Naive thymus-derived CD4-positive, alpha-beta T cell (primary cell): ENCODE measurements at places on chromosomes 4 and X. TPM values are rescaled to one million over a fixed set of nuclear protein-coding genes. Genes with fewer than 3 reads are reported as not detected.

F11 gene
- total RNA-seq, result not detected in 2 replicates

DNA sequence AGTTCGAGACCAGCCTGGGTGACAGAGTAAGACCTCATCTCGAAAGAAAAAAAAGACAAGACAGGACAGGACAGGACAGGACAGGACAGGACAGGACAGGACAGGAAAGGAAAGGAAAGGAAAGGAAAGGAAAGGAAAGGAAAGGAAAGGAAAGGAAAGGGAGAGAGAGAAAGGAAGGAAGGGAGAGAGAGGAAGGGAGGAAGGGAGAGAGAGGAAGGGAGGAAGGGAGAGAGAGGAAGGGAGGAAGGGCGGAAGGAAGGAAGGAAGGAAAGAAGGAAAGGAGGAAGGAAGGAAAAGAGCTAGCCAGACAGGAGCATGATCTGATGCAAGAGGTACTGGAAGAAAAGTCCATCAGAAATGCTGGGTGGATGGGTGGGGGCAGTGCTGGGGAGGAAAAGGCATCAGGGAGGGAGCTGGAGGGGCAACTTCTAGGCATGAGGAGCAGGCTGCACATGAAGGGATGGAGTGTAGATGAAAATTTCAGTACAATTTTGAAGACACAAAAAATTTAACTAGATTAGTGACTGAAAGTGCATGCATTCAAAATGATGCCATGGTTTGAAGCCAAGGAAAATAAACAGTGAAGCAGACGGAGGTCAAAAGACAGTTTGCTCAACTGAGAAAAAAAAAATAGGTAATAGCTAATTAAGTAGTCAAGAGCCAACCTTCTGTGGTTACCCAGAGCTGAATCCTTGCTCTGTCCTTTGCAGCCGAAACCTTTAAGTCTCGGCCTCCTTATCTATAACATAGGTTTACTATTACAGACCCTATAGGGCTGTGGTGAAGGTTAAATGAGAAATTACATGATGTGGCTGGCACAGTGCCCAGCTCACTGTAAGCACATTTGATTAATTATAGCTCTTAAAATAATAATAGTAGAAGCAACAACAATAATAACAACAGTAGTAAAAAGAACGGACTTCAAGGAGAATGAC is 59.9 kb downstream of the ZNF827 start:
- no peaks in the 10 kb centered on the region for H3K36me3 ChIP-seq
- H3K27ac ChIP-seq, result no peak overlapping the region
- no peaks in the 10 kb centered on the region for H3K27me3 ChIP-seq
- no peak overlapping the region for H3K4me3 ChIP-seq
- DNase-seq, result no peak
- H3K4me1 ChIP-seq, result no peaks in the 10 kb centered on the region

DNA sequence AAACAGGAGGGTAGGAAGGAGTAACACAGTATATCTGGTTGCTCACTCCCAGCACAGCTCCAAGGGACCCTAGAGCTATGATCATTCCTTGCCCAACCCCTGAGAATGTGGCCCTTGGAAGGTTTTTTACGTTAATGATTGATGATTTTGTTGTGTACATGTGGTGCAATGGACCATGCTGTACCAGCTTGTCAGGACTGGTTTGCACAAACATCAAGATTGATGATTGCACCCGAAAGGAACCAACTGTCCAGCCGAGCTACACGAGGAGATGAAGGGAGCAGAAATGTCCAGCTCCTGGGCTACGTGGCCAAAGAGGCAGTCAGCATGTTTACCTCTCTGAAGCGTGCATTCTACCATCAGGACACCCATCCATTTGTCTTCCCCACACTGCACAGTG is 83.2 kb upstream of the USP9X start:
- no peak overlapping the region for H3K27ac ChIP-seq
- no peak overlapping the region for H3K4me3 ChIP-seq
- H3K4me1 ChIP-seq, result no peaks in the 10 kb centered on the region
- H3K36me3 ChIP-seq, result no peaks in the 10 kb centered on the region

DNA sequence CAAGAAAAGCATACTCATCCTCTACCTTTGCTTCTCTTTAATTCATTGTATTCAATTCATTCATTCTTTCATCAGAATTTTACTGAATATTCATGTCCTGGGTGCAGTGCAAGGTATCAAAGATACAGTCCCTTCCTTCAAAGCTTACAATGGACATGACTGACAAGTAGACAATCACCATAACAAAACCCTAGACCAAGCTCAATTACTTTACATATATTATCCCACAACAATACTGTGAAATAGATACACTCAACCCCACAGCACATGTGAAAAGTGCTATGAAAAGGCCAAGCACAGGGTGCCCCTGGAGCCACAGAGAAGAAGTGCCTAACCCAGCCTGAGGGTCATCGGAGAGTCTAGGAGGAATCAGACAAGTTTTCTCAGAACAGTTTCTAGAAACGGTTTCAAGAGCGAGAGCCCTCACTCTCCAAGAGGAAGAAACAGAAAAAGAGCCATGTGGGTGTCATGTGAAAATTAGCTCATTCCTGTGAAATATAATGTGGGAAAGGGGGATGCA is 15.3 kb downstream of the AMBN start:
- H3K4me1 ChIP-seq, result no peaks in the 10 kb centered on the region
- no peaks in the 10 kb centered on the region for H3K36me3 ChIP-seq
- H3K27ac ChIP-seq, result no peak overlapping the region
- no peak overlapping the region for H3K4me3 ChIP-seq
- DNase-seq, result no peak
- H3K27me3 ChIP-seq, result no peaks in the 10 kb centered on the region
